ENCODE measurements at places on chromosomes 5 and 9.

- DNase-seq = no peak
Measured at GRCh38 chr9:127899128-127899943, at the start of gene ST6GALNAC6. Gene ST6GALNAC6 (minus strand): TSS chr9:127899603. CDS start chr9:127897981, 1,622 bp downstream.

DNA sequence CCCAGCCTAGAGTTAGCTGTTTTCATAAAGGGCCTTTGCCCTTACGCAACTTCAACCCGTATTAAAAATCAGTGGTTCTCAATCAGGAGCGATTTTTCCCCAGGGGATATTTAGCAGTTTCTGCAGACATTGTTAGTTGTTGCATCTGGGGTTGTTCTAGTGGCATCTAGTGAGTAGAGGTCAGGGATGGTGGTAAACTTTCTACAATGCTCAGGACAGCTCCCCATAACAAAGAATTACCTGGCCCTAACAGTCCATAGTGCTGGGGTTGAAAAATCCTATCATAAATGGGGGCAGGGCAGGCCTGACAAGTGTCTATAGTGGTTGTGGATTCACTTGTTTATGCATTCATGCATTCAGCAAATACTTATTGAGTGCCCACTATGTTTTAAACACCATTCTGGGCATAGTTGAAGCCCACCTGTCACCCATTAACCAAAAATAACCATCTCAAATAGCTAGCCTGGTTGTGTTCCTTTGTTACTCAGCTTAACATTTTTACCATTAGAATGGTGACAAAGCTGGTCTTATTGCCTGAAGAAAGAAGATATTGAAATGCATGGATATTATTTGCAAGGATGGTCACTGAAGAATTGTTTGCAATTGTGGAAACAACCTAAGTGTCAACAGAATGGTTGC, 15.9 kb upstream of the FGF1 start:
- DNase-seq = no peak

DNA sequence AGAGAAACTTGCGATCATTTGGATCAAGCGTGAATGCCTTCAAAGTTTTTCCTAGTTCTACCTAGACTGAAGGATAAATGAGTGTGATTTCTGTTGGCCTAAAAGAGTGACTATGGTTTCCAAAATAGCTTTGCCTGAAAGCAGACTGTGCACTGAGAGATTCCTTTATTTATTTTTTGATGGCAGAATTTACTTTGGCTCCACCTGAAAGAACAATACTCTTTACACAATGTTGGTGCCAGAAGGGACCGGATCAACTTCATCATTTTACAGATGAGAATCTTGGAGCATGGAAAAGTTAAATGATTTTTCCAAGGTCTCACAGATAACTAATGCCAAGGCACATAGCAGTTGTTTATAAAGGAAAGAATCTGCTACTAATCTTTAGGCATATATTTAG, 199.6 kb downstream of the KCTD16 start:
- no peak for DNase-seq

GRCh38 chr5:107853696-107854095, 183.0 kb upstream of the EFNA5 start:
- DNase-seq = no peak

GRCh38 chr9:37042421-37042820, 8.4 kb upstream of the PAX5 start:
- no peak for DNase-seq

DNA sequence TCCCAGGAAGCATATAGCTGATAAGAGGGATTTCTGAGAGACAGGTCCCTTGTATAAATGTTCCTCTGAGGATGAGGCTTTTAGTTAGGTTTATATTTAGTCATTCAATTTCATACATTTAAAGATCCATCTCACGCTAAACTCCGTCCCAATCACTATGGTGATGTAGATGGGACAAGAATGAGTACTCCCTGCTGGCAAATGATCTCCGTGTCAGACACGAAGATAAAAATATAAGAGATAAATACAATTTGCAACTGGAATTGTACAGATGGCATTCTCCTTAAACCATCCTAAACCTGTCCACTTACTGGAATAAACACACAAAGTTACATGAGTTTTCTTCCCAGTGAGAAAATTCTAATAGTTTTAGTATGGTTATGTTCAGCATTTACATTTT, 233.0 kb downstream of the PRR16 start:
- no peak for DNase-seq

DNA sequence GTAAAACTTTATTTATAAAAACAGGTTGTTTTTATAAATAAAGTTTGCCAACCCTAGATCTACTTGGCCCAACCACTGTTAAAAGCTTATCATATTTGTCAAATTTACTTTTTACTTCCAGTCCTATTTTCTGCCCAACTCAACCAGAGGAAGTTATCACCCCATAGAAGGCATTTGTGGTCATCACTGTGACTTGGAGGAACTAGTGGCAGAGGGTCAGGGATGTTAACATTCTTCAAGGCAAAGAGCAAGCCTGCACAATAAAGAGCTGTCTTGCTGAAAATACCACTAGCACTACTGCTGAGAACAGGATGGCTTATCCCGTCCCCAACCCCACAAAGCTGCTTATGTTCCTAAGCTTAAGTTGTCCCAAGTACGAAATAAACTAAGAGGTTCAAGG, 22.3 kb downstream of the TTC33 start:
- no peak for DNase-seq

DNA sequence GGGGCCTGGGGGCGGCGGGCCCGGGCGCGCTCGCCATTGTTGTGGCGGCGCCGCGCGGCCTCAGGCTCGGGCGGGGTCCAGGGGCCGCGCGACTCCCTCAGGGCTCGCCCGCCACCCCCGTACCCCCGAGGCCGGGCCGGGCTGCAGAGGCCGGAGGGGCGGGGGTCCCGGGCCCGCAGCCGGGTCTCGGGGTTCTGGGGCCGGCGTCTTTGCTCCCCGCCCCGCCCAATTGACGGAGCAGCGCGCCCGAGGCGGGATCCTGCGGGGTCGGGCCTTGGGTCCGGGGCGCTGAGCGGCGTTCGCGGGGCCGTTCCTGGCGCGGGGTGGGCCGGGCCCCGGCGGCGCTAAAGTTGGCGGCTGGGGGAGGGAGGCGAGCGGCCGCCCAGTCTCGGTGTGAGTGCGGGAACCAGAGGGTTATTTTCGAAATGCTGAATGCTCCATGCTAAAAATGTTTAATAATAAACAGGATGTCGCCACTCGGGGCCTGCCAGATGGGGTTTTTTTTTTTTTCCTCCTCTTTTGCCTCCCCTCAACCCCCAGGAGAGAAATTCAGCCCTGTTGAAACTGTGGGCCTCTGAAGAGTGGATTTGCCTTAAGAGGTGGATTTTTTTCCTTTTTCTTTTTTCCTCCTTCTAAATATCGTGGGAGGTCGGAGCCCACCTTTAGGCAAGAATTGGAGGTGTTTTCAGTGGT, 724 bp downstream of the PRRC2B start:
- no peak for DNase-seq

GRCh38 chr5:99771296-99771695, 763.9 kb upstream of the FAM174A start:
- DNase-seq = no peak

- DNase-seq = no peak
Measured at GRCh38 chr5:115977096-115977495, 14.8 kb downstream of the LVRN start.
